ENCODE measurements at places on chromosomes 16 and 17.
A peak's percentile ranks its signal among the peaks of the same experiment; 100 is the strongest.

- no peak for DNase-seq
These were observed 6.6 kb downstream of the CHMP6 start for GRCh38 chr17:80998118-80998747.

DNA sequence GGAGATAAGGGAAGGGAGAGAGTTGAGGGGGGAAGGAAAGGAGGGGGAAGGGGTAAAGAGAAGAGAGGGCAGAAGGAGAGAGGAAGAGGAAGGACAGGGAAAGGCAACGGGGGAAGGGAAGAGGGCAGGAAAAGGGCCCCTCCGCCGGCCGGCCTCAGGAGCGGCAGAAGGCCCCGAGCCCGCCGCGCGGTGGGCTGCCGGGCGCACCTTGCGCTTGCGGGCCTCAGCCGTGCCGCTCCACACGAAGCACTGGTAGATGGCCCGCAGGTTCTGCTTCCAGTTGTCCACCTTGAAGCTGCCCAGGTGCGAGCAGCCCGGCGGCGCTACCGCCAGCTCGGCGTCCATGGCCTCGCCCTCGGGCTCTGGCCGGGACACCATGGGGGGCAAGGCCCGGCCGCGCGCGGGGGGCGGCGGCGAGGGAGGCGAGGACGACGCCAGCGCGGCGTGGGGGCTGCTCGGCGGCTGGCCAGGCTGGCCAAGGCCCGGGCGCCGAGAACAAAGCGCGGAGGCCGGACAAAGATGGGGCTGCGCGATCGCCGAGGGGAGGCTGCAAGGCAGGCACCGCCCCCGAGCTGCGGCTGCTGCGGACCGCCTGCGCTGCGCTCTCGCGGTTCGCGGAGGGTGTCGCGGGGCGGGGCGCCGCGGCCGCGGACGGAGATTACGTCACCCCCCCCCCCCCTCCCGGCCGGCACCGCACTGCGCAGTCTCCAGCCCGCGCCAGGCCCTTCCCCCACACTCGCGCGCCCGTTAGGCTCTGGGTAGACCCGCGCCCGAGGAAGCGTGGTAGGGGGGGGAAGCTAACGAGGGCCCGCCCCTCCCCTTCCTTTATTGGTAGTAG is at the start of gene USP22:
Gene USP22, minus strand, starts transcription at position 554 of the 838 bp plus-strand sequence. Its CDS starts 176 bp downstream, at position 378.
- no peak for DNase-seq

- DNase-seq = peak; percentile 64
These were observed 4.7 kb downstream of the SLC12A3 start for GRCh38 chr16:56869513-56870275.

DNA sequence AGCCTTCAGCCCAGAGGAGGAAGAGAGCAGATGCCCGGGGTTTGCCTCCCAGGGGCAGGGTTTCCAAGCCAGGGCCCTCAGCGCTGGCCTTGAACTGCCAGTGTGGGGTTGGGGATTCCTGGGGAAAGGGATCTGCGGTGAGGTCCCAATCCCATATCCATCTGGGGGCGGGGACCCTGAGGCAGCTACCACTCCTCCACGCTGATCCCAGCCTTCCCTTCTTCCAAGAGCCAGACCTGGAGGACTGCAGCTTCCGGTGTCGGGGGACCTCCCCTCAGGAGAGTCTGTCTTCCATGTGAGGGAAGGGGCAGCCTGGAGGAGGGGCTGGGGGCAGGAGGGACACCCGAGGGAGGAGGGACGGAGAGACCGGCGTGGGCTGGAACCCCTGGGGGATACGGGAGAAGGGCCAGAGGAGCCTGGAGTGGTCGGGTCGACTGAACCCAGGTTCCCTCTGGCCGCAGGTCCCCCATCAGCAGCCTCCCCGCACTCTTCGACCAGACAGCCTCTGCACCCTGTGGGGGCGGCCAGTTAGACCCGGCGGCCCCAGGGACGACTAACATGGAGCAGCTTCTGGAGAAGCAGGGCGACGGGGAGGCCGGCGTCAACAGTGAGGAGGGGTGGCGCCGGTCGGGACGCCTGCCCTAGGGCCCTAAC is 10.7 kb upstream of the CISD3 start:
- DNase-seq = no peak

DNA sequence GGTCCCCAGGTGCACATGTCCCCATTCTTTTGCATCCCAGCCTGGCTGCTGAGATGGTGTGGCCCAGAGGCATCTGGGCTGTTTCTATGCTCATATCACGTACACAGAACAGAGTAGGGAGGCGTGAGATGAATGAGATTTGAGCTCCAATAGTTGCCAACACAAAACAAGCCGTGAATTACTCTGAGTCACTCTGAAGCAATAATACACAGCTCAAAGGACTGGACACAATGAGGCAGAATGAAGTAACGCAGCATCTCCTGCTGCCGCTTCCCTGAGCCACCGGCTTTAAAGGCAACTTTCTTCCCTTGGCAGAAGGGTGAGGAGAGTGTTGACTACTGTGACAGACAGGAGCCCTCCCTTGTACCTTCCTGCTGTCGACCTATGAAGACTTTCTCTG is 33.9 kb upstream of the CLEC18B start:
- no peak for DNase-seq

GRCh38 chr17:72069586-72070202 is 51.1 kb upstream of the SOX9 start:
- no peak for DNase-seq

DNA sequence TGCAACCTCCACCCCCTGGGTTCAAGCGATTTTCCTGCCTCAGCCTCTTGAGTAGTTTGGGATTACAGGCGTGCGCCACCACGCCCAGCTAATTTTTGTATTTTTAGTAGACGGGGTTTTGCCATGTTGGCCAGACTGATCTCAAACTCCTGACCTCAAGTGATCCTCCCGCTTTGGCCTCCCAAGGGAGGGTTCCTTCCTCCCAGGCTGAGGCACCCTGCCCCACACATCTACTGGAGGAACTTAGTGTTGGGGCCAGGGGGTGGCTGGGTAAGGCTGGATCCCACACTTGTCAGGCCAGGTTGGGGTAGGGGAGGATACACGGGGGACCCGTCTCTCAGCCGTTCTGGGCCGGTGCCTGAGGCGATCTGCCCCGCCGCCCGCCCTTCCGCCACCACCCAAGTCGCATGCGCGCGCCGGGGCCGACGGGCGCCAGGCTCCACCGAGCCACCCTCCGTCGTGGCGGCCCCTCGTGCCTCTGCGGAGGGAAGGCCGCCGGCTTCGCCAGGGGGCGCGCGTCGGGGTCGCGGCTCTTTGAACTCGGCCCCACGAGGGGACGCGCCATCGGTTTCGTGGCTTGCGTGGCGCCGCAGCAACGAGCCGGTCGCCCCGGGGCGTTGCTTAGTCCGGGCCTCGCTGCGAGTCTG is 15.9 kb downstream of the GRB7 start:
- DNase-seq = peak; percentile 44

DNA sequence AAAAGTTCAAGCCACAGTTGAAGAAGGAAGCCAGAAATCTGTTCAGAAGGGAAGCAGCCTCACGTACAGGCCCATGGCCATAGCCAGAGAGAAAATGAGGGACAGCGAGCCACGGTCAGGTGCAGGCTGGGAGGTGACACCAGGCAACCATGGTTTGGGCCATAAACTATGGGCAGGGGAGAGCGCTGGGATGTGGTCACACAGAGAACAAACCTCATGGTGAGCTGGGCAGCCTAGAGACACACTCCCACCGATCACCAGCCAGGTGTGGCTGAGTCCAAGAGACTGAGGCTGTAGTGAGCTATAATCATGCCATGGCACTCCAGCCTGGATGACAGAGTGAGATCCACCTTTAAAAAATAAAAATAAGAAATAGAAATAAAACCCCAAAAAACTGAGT is 76.5 kb downstream of the NETO2 start:
- no peak for DNase-seq

DNA sequence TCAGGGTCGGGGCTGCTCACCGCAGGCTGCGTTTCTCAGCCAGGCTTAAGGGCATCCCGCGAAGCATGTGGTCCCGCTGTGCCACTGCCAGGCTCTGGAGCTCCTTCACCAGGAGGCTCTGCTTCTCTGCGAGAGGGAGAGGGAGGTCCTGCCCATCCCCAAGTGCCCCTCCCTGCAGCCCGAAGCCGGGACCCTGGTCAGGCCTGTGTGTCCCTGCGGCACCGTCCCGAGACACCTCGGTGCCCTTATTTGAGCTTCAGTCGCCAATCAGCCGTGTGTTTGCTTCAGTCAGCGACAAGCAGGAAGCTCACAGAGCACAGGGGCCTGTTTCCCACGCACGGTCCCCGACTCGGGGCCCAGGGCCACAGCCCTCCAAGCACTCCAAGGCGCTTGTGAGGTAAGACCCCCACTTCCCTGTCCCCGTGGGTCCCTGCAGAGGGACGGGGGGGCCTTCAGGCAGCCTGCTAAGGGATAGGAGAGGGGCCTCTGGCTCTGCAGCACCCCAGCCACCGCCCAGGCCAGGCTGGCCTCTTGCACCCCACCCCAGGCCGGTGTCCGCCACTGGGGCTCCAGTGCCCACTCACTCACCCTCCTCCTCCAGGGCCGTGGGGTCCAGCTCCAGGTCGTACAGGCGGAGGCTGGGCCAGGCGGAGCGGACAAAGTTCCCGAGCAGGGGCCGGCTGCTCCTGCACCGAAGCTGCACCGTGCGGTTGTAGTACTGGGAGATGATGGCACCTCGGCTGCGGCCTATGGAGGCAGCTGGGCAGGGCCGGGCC is 3.2 kb downstream of the TMC6 start:
- DNase-seq = no peak

- no peak for DNase-seq
These were observed 48.4 kb upstream of the ALDH3A1 start for GRCh38 chr17:19796457-19796856.

DNA sequence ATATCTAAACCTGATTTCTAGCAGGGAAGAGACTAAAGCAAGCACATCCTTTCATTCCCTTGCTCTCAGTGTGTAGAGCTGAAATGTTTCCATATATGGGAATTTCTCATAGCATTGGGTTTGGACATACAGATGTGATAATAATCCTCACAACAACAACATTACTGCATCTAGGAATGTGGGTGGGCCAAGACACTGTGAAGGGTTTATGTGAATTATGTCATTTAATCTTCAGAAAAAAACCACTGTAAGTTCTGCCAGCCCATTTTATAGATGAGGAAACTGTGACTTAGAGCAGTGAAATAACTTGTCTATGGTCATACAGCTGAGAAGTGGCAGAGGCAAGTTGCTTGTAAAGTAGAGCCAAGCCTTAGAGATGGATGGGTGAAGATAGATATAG is 5.2 kb downstream of the OMG start:
- no peak for DNase-seq

DNA sequence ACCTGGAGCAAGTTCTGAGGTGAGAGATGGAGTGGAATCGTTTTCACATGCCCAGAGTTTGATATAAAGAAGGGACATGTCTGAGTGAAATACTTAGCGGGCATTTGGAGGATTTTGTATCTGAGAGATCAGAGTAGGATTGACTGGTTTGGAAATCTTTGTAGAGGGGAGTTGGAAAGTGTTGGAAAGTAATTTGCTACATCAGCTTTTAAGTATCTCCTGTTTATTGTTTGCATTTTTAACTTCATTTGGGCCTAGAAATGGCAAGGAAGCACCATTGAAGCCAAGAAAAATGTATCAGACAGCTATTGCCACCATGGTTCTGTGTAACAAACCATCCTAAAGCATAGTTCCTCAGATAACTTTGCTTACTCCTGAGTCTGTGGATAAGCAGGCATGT is 1015.1 kb upstream of the EEF2KMT start:
- DNase-seq = no peak

GRCh38 chr17:35752945-35753764 is at the start of gene GAS2L2:
GAS2L2 (minus strand) TSS chr17:35753239; CDS start chr17:35752850, 389 bp downstream.
- no peak for DNase-seq

DNA sequence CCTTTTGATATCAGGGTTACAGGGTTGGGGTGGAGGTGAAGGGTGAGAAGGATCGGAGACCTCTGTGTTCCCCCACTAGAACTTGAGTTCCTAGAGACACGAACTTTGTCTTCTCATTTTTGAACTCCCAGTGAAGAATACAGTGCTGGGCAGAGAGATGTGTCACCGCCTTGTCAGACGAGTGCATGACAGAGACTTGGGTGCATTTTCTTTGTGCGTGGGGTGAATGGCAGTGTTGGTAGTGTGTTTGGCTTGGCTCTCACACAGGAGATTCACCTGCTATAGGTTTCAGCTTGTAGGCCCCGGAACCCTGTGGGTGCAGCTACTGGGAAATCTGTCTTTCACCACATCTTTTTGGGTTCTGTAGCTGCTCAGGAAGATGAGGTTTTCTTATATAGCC is 40.0 kb upstream of the CCR7 start:
- no peak for DNase-seq

DNA sequence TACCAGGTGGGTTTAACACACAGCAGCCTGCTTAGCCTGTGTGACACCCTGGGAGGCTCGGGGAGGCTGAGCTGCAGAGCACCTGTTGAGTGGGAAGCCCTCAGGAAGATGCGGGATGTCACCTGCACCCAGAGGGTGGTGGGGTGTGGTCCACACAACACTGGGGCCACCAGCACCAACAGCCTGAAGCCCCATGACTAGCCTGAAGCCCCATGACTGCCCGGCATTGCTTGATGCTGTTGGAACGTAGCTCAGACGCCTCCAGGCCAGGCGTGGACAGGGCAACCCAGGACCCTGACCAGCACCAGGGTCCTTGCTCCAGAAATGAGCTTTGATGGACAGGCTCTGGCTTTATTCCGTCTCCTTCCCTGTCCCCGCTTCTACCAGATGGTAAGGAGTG is 76.3 kb upstream of the ZNF469 start:
- DNase-seq = no peak

- DNase-seq = no peak
These were observed 19.4 kb downstream of the NOL11 start for GRCh38 chr17:67737145-67737544.

DNA sequence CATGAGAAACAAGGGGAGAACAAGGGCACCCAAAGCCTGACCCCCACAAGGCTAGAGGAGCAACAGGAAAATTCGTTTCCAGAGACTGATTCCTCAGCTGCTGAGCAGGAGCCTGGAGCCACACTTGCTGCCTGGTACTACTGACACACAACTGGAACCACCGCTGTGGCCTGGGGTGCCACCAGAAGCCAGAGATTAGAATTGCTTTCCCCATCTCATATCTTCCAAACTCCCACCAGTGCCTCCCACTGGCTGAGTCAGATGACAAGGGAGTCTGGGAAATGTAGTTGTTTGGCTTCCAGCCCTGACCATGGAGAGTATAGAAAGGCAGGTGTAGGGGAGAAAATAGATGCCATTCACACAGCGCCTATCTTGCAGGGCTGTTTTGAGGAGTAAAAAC is 4.1 kb upstream of the TMEM11 start:
- DNase-seq = peak; percentile 24

GRCh38 chr17:45307290-45308015 is 9.4 kb downstream of the MAP3K14 start:
- peak; percentile 79 for DNase-seq

- DNase-seq = no peak
These were observed 30.8 kb downstream of the USP43 start for GRCh38 chr17:9676084-9676483.

GRCh38 chr16:89352091-89352681 is 134.7 kb downstream of the ZNF778 start:
- no peak for DNase-seq

DNA sequence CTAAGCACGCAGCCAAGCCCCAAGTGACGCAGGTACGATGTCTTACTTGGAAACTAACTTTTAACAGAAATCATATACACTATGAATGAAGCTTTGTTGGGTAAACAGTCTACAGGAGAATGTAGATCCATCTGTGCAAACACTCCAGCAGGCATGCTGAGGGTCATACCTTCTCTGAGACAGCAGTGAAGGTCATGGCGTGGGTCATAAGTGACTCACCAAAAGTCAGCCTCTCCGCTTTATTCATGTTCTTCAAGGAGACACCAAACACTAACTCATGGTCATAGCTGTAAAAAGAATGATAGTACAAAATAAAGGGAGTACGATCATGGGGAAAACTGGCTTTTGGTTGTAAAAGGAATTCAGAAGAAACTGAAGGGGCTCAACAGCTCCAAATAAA is 20.6 kb downstream of the BLMH start:
- DNase-seq = no peak

- no peak for DNase-seq
These were observed 63.9 kb downstream of the NUP88 start for GRCh38 chr17:5355421-5356129.

GRCh38 chr16:86757704-86758040 is 179.3 kb downstream of the FOXL1 start:
- DNase-seq = no peak

All from Daoy (cell line).